ENCODE measurements at places on chromosomes 2 and 18.

DNA sequence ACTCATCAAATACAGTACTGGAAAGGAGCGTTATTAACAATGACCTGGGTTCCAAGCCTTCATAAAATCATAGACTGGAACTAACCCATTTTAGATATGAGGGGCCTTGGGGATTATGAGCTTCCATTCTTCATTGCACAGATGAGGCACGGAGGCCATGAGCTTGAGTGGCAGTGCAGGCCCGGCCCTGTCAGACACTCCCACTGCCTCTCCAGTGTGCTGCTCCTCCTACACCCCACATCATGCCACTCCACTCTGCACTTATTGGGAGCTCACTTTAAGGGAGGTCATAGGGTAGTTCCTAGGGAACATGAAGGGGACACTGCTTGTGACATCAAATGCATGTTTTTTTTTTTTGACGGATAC is 77.9 kb downstream of the TSN start:
- DNase-seq: no peak

- peak; percentile 86 for DNase-seq
These were observed 163.9 kb downstream of the LDLRAD4 start for GRCh38 chr18:13382366-13382953.

GRCh38 chr2:71003396-71003795 is 8.7 kb upstream of the TEX261 start:
- DNase-seq: no peak

GRCh38 chr2:231655894-231656293 is 52.4 kb upstream of the PTMA start:
- no peak for DNase-seq

GRCh38 chr2:43461453-43462073 is 134.3 kb downstream of the THADA start:
- DNase-seq: no peak

DNA sequence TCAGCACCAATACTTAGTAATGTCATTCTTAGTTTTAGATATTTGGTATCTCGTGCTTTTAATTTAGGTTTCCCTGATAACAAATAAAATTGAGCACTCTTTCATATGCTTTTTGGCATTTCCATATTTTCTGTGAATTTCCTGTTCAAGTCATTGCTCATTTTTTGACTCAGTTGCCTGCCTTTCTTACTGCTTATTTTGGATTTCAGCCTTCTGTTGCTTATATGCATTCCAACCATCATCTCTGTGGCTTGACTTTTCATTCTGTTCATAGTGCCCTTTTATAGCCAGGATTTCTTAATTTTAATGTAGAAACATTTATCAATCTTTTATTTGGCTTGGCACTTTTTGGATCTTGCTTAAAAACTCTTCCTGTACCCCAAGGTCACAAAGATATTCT is 14.5 kb upstream of the KIF3C start:
- DNase-seq: no peak

- no peak for DNase-seq
These were observed 80.0 kb upstream of the PXDN start for GRCh38 chr2:1824202-1824905.

DNA sequence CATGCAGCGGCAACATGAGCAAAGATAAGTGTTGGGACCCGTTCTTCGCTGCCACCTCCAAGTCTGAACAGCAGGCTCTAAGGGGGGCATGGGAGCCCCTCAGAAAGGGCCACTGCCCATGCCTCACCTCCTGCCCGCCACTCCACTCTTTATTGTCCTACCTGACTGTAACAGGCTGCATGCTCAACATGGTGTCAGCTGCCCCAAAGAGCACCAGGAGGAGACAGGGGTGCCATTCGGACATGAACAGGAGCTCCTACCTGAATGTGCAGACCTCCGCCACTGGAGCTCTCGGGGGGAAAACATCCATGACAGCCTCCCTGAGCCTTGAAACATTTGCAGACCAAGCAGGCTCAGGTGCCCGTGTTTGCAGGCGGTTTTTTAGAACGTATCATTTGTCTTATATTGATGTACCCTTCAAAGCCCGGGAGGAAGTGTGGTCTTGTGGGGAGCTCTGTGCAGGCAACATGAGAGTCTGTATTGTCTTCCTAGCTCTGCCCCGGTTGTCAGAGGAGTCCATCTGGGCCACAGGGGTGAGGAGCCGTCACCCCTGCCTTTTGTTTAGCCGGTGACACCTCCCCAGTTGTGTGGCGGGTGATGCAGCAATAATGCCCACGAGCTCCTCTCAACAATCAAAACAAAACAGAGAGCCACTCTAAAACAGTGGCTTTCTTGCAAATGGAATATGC is 35.1 kb upstream of the CD8A start:
- peak; percentile 82 for DNase-seq

GRCh38 chr2:214075456-214075855 is 335.4 kb upstream of the VWC2L start:
- DNase-seq: no peak

- DNase-seq: no peak
These were observed 182.5 kb downstream of the C1D start for GRCh38 chr2:67880291-67880761.

DNA sequence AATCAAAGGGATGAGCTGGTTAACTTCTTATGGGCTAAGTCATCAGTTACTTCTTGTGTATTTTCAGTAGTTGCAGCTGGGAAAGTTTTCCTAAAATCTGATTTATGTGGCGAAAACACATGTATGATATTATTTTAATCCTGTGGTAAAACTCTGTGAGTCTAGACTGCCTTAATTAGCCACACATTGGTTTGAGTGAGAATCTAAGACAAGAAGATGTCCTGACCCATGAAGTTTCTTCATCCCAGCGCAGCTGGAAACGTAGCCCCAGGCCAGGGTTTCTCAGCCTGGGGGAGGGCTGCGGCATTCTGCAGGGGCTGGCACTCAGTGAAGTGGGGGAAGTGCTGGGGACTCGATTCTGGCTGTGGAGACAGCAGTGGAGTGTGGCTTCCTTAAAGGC is 44.7 kb upstream of the INHBB start:
- DNase-seq: no peak

DNA sequence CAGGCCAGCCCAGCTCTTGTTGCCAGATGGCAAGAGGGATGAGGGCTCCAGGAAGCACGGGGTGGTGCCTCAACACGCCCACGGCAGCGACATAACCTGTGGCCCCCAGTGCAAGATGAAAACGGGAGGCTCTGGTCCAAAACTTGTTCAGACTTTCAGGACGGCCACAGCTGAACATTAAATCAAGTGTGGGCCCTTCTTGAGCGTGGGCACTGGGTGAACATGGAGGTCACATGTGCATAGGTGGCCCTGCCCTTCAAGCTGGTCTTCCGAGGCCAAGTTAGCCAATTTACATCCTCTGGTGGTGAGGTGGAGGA is 77.5 kb downstream of the NDUFA10 start:
- DNase-seq: no peak

DNA sequence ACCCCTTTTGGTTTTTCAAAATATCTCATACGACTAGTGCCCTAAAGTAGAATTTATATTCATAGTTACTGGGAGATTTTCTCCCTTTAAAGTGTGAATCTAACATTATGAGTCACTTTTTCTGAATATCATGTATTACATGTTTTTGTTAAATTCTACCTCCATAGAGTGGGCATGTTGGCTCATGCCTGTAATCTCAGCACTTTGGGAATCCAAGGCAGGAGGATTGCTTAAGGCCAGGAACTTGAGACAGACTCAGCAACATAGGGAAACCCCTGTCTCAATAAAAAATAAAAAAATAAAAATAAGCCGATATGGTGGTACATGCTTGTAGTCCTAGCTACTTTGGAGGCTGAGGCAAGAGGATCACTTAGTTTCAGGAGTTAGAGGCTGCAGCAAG is 45.3 kb upstream of the UNC80 start:
- DNase-seq: no peak

DNA sequence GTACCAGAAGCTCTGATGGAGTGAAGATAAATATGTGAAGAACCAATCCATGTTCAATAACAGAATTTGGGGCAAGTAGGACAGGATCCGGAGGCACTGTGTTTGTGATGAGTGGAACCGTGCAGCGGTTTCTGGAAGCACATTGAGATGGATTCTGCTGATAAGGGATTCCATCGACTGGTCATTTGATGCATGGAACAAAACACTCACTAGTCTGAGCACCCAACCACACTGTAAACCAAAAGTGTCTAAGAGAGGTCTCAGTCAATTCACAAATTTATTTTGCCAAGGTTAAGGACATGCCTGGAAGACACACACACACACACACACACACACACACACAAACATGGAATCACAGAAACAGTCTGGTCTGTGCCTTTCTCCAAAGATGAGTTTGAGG is 459.5 kb downstream of the FBXO15 start:
- DNase-seq: no peak

DNA sequence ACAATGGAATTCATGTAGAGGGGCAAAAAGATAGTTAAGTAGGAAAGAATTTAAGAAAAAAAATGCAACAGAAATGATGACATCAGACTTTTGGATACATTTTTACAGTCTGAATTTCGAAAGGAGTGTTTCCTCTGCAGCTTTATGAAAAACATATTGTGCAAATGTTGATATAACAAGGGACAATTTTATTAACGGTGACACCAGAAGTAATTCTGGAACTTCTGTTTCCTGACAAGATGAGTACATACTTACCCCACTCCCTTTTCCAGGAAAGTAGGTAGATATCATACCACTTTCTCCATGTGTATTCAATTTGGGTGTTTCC is 369.6 kb downstream of the FBXO15 start:
- no peak for DNase-seq

DNA sequence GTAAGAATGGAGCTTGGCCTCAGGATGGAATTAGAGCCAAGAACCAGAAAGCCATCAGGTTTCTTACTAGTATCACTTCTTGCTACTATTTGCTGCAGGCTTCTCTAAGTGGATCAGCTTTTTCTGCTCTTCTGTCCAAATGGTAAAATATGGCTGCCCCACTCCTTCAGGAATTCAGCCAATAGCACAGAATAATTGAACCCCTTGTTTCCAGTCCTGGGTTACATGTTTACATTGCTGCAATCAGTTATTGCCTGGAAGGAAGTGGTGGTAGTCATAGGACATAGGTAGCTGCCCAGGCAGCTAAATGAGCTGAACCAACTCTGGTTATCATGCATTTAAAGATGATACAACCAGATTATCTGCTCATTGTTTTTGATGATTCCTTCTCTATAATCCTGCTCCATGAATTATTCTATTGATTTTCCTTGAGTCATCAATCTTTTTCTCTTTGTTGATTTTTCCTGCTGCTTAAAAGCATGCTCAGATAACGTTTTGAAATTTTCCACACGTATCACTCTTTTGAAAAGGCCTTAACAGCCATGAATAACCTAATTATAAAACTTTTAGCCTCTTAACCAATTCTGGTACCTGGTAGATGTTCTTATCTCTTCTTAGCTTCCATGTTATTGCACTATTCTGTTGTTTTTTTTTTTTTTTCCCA is 12.6 kb downstream of the AGPS start:
- no peak for DNase-seq

Data from CD4-positive, alpha-beta T cell treated with Interleukin-21 for 1 hour (primary cell).